ENCODE measurements at places on chromosomes 6 and 20. TPM values are rescaled to one million over a fixed set of nuclear protein-coding genes. Genes with fewer than 3 reads are reported as not detected.
A peak's percentile ranks its signal among the peaks of the same experiment; 100 is the strongest.

- no peak for ATAC-seq
Observed at GRCh38 chr20:10322073-10323012, 103.7 kb downstream of the SNAP25 start.

The YTHDF1 gene
- total RNA-seq = 22.5 TPM

- ATAC-seq = peak; percentile 44
Observed at GRCh38 chr6:157946865-157947532, 34.7 kb upstream of the SYNJ2 start.

DNA sequence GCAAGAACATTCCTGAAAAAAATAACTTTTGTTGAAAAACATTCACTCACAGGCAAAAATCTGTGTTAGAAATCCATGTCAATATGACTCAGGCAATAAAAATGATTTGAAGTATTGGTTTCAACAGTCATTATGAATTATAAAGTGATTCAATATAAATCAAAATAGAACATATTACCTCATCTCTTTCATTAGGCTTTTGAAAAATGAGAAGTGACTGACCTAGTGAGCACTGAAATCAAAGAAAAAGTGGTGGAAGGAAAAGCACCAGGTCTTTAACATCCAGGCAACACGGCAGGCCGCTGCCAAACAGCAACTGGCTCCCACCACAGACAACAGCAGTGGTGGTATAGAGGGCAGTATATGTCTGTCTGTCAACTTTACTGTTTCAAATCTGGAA, 68.9 kb downstream of the MAN1A1 start:
- no peak for ATAC-seq

The LRRC1 gene
- 21.9 TPM for total RNA-seq

The C20orf141 gene
- total RNA-seq = not detected

DNA sequence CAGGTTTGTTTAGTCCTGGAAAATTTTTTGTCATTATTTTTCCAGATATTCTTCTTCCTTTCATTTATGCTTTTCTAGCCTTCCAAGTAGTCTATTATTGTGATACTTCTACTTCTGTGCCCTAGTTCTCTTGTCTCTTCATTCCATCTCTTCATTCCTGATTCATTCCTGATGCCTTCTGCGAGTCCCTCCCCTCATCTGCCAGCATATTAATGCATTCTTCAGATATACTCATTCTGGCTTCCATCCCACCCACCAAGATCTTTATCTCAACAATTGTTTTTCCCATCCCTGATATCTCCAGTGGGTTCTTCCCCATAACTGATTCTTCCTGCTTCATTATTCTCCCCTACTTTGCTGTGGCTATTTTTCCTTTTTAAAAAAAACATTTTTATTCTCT, 35.2 kb downstream of the ALDH5A1 start:
- ATAC-seq = no peak

The CST4 gene
- total RNA-seq = not detected

The PSORS1C1 gene
- total RNA-seq = 0.20 TPM

The LRRC73 gene
- total RNA-seq = 0.20 TPM

- no peak for ATAC-seq
Observed at GRCh38 chr6:93784794-93785693, 365.7 kb upstream of the EPHA7 start.

- peak; percentile 36 for ATAC-seq
Observed at GRCh38 chr20:24102290-24102689, 113.7 kb upstream of the GGTLC1 start.

GRCh38 chr20:53623454-53624211, 30.0 kb upstream of the ZNF217 start:
- peak; percentile 55 for ATAC-seq

- no peak for ATAC-seq
Observed at GRCh38 chr6:43948527-43949485, 178.4 kb downstream of the MRPL14 start.

The GSTA3 gene
- total RNA-seq = not detected

Data from esophagus mucosa (tissue), 1 donor.